IPS DF 6.9 (cell line): ENCODE measurements at places on chromosomes 2 and 18.
A peak's percentile ranks its signal among the peaks of the same experiment; 100 is the strongest.

DNA sequence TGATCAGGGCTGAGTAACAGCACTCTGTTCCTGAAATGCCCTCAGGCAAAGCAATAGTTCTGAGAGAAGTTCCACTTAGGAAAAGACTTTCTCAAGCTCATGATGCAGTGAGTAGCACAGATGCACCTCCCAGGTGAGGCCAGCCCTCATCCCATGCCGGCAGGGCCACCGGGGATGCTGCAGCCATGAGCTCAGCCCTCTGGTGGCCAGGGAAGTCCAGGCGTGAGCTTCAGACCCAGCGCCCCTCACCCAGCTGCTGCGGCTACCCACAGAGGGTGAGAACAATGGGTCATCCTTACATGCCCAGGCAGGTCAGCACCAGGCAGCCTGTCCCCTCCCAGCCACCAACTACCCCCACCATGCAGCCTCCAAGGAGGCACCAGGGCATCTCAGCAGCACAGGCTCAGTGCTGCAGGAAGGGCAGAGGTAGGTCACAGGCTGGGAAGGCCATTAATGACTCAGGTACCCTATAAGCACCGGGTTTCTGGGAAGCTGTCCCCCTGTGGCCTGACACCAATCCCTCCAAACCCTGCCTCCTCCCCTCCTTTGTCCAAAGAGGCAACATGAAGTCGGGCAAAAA lies 50.6 kb downstream of the TTC32 start:
- H3K27ac ChIP-seq = no peak overlapping the region
- H3K36me3 ChIP-seq = no peaks in the 10 kb centered on the region
- peak; percentile 25 for DNase-seq
- no peak overlapping the region for H3K4me3 ChIP-seq

DNA sequence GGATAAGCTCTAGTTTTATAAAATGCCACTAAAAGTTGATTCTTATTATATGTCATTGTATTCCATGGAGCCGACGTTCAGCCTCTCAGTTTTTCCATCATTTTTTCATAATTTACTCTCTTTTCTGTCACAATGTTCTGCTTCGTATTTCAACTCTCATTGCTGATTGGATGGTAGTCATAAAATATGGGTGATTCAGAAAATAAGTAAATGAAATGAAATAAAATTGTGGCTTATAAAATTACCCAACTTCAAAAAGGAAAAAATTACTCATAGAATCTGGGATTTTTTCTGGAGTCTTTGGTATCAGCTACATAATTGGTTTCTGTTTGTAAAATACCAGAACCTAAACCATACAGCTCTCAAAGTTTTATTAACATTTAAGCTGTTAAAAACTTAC lies 139.7 kb upstream of the ITGA4 start:
- no peaks in the 10 kb centered on the region for H3K27me3 ChIP-seq
- no peak for DNase-seq
- no peak overlapping the region for H3K27ac ChIP-seq
- no peaks in the 10 kb centered on the region for H3K4me1 ChIP-seq

GRCh38 chr2:241425368-241425767 lies 69.3 kb downstream of the FARP2 start:
- no peak overlapping the region for H3K27ac ChIP-seq
- DNase-seq = no peak
- H3K4me1 ChIP-seq = no peaks in the 10 kb centered on the region

- H3K4me1 ChIP-seq = peaks cover 2% of the 10 kb centered on the region; the same call in 1 of the 2 replicates
- DNase-seq = no peak
- no peak overlapping the region for H3K4me3 ChIP-seq
- H3K27me3 ChIP-seq = no peaks in the 10 kb centered on the region
These were observed 762.4 kb downstream of the LRRTM4 start for GRCh38 chr2:76759634-76760366.

DNA sequence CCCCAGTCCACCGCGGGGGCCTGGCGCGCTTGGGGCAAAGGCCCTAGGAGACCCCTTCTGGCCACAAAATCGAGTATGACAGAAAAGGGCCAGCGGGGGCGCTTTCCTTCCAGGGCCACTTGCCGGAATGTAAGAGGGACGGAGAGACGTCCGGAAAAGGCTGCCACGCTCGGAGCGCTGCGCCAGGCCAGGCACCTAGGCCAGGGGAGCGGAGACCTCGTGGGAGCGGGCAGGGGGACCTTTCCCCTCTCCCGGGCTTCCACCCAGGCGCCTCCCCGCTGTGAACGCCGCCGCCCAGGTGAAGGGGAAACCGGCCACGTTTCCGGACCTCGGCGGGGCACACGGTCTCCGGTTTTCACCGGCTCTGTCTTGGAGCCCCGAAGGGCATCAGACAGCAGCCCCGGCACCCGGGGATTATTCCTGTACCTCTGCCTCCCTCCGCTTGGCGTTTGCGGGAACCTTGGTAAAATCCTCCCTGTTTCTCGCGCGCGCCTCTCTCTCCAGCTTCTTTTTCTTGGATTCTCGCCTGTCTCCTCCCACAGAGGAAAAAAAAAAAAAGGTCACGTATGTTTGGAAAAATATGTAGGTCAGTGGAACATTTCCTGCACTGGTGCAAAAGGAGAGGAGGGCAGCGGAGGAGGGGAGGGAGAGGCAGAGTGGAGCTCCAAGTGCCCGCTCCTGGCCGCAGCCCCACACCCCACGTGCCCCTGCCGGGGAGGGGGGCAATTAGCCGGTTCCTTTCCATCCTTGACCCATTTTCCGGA lies 1.2 kb upstream of the NPAS2 start:
- no peaks in the 10 kb centered on the region for H3K36me3 ChIP-seq
- no peak for DNase-seq
- peaks cover 1% of the 10 kb centered on the region; the same call in 1 of the 2 replicates for H3K4me1 ChIP-seq
- no peak overlapping the region for H3K27ac ChIP-seq
- peaks cover 29% of the 10 kb centered on the region for H3K27me3 ChIP-seq

- no peak overlapping the region for H3K27ac ChIP-seq
- H3K27me3 ChIP-seq = no peaks in the 10 kb centered on the region
- DNase-seq = no peak
- H3K36me3 ChIP-seq = no peaks in the 10 kb centered on the region; the same call in 1 of the 2 replicates
- H3K4me3 ChIP-seq = no peak overlapping the region
- H3K4me1 ChIP-seq = no peaks in the 10 kb centered on the region
These were observed 33.5 kb downstream of the BARD1 start for GRCh38 chr2:214775971-214776370.

- DNase-seq = no peak
- no peaks in the 10 kb centered on the region for H3K27me3 ChIP-seq
- H3K27ac ChIP-seq = no peak overlapping the region
- H3K4me1 ChIP-seq = no peaks in the 10 kb centered on the region
These were observed 112.0 kb upstream of the FOSL2 start for GRCh38 chr2:28280619-28281018.

DNA sequence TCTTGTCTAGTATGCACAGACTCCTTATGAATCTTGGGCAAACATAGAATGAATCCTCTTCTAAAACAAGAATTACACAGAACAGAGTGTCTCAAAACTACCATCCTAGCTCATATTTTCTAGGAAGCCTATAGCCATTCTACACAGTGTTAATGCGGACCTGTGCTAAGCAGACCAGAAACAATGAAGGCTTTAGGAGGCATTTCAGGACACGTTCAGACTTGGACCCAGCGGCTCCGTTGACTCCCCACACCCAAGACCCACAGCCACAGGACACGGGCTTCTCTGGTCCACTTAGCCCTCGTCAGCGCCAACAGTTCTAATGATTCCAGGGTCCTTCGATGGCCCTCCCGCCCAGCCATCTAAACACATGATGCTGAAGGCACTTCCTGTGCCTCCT lies 182.2 kb downstream of the BCL11A start:
- no peaks in the 10 kb centered on the region for H3K27me3 ChIP-seq
- no peak for DNase-seq
- no peaks in the 10 kb centered on the region for H3K36me3 ChIP-seq

DNA sequence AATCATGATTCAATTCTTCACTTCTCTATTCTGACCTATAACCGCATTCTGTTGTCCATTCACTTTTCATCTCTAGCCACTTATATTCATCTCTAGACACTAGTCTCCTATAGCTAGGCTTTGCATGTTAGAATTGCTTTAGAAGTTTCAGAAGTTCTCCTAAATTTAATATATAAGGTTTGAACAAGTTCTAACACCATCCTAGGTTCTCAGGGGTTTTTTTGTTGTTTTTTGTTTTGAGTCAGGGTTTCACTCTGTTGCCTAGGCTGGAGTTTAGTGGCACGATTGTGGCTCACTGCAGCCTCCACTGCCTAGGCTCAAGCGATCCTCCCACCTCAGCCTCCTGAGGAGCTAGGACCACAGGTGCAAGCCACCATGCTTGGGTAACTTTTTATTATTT lies 19.9 kb downstream of the WDSUB1 start:
- H3K4me1 ChIP-seq = no peaks in the 10 kb centered on the region
- H3K4me3 ChIP-seq = no peak overlapping the region
- DNase-seq = no peak
- no peaks in the 10 kb centered on the region for H3K27me3 ChIP-seq
- no peaks in the 10 kb centered on the region for H3K36me3 ChIP-seq

DNA sequence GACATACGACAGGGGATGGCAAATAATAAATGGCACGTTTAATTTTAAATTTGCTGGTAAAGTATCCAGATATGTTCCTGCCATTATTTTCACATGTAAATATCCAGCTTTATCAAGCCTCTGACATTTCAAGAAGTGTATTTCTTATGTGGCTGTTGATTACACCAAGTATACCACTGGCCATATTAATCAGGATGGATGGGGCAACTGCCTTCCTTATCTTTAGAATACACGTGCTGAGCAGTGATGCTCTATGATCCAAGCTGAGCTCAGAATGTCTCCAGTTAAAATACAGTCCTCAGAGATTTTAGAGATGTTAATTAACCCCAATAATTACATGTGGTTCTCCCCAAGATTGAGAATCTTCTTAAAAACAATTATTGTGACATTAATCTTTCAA lies 38.3 kb upstream of the RAPGEF4 start:
- H3K27ac ChIP-seq = no peak overlapping the region
- DNase-seq = no peak
- H3K36me3 ChIP-seq = no peaks in the 10 kb centered on the region
- no peaks in the 10 kb centered on the region for H3K27me3 ChIP-seq

DNA sequence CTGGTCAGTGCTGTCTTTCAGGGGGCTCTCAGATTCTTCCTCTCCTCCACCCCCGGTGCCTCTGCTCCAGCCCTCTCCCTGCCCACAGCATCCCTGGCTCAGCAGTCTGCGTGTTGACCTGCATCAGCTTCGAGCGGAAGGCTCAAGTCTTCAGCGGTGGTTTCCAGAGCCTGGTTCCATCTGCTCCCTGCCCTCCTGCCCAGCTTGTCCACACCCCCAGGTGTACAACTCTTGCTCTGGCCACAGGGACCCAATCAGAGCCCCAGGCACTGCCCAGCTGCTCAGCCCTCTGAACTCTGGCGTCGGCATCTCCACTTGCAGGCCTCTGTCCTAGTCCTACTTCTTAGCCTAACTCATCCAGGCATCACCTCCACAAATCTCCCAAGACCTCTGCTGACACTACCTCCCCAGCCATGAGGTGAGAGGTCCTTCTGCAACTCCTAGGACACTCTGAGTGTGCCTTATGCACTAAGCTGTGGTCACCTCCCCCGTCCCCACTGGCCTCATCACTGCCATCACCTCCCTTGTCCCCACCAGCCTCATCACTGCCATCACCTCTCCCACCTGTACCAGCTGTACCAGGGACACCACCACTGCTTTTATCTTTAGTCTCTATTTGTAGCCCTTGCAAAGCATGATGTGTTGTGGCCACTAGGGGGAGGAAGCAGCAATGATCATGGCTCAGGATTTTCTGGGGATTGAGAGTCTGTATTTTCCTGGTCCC lies 60.9 kb downstream of the EDAR start:
- peak; percentile 33 for DNase-seq
- no peaks in the 10 kb centered on the region for H3K36me3 ChIP-seq
- no peaks in the 10 kb centered on the region for H3K27me3 ChIP-seq
- no peak overlapping the region for H3K4me3 ChIP-seq
